ENCODE measurements at places on chromosomes 12 and 14. TPM values are rescaled to one million over a fixed set of nuclear protein-coding genes. Genes with fewer than 3 reads are reported as not detected.

Gene ADCY4
- total RNA-seq = 0.35 TPM

Gene STON2
- 50.0 TPM for total RNA-seq

GRCh38 chr12:11839091-11839641 is 189.7 kb downstream of the ETV6 start:
- DNase-seq = no peak

DNA sequence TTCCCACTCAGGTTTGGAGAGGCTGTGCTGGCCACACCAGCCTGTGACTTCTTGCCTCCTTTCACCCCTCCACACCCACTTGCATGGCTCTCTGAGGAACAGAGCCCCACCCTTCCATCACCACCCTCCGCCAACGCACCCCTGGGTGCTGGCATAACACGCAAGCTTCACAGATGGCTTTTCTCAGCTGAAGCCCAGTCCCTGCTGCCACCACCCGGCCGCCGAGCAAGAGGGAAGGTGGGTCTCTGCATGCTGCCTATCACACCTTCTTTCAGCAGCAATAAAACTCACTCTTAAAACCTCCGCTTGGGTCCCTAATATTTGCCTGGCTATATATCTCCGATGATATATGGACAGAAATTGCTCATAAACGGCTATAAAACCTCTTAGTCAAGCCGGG is 41.6 kb downstream of the SMUG1 start:
- no peak for DNase-seq

- DNase-seq = no peak
These were observed 51.2 kb downstream of the TEAD4 start for GRCh38 chr12:3010214-3010930.

DNA sequence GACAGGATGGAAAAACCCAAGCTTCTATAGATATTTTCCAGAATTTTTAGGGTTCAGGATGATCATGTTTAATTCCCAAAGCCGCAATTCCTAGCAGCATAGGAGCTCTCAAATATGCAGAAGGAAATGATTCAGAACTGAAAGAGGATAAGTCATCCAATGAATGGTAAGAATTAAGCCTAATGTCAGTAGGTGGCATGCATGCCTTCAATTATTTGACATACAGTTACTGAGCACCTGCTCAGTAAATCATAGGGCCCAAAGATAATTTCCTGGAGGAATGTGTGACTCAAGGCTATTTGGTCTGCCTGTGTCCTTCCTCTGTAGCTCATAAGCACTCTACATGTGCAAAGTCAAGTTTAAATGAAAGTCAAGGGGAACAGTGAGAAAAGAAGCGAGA is 116.8 kb upstream of the SLC38A4 start:
- no peak for DNase-seq

DNA sequence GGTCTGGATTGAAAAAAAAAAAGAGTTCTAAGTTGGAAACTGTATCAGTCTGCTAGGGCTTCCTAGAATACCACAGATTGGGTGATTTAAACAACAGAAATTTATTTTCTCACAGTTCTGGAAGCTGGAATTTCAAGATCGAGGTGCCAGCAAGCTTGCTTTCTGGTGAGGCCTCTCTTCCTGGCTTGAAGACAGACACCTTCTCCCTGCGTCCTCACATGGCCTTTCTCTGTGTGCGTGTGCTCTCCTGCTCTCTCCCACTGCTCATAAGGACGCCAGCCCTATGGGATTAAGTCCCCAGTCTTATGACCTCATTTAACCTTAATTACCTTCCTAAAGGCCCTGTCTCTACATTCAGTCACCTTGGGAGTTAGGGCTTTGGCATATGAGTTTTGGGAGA is 215.5 kb downstream of the PIK3C2G start:
- DNase-seq = no peak

Gene DLK1
- 1.3 TPM for total RNA-seq

Gene CELA1
- total RNA-seq = not detected
